ENCODE measurements at places on chromosomes 3 and 15.
A peak's percentile ranks its signal among the peaks of the same experiment; 100 is the strongest.

GRCh38 chr3:30766522-30766921, 127.9 kb downstream of the GADL1 start:
- no peak for DNase-seq

DNA sequence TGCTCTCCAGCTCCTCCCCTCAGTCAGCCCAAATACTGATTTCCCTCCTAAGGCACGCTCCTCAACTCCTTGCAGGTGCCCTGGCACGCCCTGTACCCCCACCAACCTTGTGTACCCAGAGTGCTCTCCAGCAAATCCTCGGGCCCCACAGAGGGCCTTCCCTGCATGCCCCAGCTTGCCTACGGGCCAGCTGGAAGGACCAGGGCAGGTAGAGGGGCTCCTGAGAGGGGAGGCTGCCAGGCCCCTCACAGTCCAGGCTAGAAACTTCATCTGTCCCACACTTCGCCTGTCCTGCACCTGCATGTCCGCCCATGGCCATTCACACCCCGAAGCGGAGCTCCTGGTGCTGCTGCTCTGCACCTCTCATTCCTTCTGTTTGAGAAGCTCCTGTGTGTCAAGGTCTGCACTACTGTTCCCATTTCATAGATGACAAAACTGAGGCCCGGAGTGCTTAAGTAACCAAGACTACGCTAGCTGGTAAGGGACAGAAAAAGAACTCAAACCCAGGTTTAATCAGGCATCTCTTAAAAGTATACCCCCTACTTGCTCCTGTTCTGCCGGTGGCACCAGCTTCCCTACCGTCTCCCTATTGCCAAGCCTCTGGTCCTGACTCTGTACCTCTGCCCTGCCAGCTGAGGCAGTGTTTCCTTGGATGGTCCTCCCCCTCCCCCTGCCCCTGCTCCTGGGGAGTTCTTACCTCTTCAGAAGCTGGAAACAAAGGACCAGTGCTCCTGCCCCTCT, 35.6 kb downstream of the ZXDC start:
- DNase-seq = no peak

DNA sequence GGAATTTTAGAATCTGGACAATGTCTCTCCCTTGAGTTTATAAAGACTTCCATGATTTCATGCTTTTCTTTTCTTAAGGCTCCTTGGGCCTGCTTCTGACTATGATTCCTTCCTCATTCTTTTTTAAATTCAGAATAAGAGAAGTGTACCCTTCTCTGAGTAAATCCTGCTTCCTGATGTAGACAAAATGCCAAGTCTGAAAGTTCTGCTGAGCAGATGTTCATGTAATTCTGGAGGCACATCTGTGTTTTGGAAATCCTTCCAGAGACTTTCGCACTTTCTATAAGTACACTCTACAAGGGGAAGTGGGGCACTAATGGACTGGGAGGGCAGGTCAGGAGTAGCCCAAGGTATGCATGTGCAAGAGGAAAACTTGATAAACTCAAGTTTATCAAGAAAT, 24.8 kb downstream of the TPM1 start:
- no peak for DNase-seq

- DNase-seq = peak; percentile 75
These were observed 31.8 kb downstream of the MYO5A start for GRCh38 chr15:52496776-52497470.

GRCh38 chr3:62824965-62825592, 50.1 kb downstream of the CADPS start:
- no peak for DNase-seq

Data from NB4 (cell line).